ENCODE measurements at places on chromosomes 13 and 19.
A peak's percentile ranks its signal among the peaks of the same experiment; 100 is the strongest.

DNA sequence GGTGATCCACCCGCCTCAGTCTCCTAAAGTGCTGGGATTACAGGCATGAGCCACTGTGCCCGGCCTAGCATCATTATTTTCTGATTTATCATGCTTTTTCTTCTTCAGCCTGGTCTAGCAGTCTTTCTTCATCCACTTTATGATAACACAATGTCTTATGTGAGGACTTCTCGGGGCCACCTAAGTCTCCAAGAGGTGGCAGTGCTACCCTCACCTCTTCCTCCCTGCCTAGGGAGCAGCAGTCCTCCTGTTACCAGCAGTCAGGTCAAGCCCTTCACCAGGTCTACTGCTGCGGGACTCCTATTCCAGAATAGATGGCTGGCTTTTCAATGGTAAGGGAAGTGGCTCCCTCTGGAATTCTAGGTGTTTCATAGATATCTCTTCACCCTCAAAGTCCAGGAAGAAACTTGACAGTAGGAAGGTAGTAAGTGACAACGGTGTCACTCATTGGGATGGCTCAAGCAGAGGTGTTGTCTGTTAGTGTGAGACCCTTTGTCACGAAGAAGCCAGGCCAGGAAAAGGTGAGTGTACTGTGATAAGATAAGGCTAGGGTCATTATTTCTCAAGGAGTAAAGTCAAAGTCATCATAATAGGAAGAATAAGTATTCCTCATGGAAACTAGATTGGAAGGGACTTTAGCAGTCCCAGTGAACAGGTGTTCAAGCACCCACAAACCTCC, 164.0 kb downstream of the KLF5 start:
- no peak for DNase-seq

- DNase-seq = no peak
These were observed 26.5 kb downstream of the MYCBP2 start for GRCh38 chr13:77300176-77301037.

GRCh38 chr19:9321338-9321737, 2.6 kb upstream of the ZNF559 start:
- DNase-seq = no peak

DNA sequence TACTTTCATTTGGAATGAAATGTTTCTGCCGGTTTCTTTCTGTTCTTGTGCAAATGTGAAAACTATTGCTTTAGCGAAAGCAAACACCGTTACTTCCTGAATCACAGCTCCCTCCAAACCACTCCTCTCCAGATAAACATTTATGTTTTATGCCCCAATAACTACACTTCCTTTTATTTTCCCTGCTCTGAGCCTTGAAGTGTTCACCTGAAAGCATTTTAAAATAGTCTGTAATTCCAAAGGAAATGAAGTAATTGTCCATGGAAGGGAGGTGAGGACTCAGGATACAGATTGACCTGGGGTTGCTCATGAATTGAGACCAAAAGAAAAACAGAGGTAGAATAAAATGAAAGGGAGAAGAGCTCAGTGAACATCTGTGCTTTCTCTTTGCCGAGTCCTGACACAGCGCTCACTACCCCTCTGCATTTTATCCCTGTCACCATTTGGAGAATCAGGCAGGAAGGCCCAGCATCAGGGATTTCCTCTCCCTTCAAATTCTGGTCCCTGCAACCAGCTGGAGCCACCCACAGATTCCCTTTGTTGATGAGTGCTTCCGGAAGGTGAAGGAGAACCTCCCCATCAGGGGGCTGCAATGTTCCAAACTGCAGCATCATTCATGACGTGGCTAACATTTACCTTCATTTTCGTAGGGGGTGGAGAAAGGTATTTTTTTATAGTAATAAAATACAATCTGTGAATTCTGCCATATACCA, 171.9 kb downstream of the ITGBL1 start:
- DNase-seq = no peak

DNA sequence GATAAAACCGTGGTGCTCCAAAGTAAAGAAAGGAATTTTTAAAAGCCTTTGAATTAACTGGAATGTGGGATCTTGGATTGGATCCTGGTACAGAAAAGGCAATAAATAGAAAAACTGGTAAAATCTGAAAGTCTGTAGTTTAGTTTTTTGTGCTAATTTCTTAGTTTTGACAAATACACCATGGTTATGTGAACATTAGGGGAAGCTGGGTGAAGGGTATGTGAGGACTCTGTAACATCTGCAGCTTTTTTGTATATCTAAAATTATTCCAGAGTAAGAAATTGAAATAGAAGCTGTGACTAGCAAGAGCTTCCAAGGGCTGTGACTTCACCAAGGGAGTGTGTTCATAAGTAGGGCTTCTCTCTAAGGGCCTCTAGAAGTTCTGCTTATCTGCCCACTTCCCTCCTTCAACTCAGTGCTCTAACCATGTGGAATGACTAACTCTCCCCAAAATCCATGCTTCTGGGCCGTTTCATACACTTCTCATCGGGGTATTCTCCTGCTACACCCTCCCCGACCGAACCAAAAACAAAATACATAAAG, 26.5 kb downstream of the ARHGAP35 start:
- no peak for DNase-seq

- peak; percentile 27 for DNase-seq
These were observed 706 bp downstream of the P2RY11 start for GRCh38 chr19:10112037-10112761.

DNA sequence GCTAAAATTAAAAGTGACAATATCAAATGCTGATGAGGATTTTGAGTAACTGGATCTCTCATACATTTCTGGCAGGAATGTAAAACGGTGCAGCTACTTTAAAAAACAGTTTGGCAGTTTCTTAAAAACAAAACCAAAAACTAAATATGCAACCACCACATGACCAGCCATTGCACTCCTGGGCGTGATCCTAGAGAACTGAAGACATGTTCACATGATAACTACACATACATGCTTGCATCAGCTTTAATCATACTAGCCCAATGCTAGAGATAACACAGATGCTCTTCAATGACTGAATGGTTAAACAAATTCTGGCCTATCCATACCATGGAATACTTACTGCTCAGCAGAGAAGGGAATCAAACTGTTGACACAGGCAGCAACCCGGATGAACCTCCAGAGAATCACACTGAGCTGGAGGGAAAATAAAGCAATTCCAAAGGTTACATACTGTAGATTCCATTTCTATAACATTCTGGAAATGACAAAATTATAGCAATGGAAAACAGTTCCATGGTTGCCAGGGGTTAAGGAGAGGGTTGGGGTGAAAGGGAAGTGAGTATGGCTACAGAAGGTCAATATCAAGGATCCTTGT, 25.5 kb upstream of the NAXD start:
- no peak for DNase-seq

DNA sequence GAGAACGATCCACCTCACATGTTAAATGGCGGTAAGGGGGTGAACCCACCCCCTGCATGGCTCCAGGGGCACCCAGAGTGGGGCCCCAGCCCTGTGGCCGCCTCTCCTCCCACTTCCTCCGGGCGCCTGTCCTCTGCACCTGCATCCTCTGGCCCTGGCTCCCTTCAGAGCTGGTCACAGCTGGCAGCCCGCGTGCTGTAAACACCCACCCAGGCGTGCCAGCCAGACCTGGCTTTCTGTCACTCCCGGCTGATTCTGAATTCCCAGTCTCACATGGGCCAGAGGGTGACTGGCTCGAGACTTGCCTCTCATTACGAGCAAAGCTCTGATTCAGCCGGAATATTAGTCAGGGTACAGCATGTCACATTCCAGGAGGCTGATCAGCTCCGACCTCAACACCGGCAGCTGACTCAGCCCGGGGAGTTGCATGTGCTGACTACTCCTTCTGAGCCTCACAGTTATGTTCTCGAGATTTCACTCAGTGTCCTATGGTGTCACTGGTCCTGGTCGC, 75.1 kb downstream of the GNG7 start:
- DNase-seq = peak; percentile 60

DNA sequence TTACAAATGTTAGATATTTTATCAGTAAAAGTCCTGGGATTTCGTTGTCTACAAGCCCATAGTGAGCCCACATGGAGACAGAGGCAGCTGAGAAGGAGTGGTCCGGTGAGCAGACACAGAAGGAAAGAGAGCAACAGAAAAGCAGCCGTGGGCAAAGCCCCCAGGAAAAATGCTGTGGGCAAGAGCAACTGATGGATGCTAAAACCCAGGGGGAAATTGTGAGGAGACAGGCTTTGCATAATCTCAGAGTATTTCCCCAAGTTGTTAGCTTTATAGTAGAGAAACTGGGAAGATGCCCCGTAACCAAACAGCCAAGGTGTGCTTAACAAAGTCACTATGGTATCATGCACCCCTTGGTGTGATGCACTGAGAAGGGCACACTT, 35.1 kb downstream of the GJA3 start:
- no peak for DNase-seq

- no peak for DNase-seq
These were observed 24.0 kb downstream of the USP12 start for GRCh38 chr13:27147530-27148170.

- DNase-seq = no peak
These were observed 3.6 kb upstream of the KLK14 start for GRCh38 chr19:51086153-51086850.

DNA sequence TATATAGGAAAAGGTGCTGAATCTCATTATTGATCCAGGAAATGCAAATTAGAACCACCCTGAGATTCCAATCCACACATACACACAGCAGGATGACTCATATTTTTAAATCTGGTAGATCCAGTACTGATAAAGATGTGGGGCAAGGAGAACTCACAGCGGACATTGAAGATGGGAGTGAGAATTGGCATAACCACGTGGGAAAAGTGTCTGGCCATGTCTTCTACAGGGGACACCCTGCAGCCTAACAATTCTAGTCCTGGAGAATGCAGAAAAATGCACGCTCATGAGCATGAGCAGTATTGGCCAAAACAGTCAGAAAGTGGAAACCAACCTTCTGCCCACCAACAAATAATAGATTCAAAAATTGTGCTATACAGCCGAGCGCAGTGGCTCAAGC, 13.5 kb upstream of the BCL3 start:
- no peak for DNase-seq

- no peak for DNase-seq
These were observed 657.4 kb upstream of the ATXN8OS start for GRCh38 chr13:69450245-69450644.

DNA sequence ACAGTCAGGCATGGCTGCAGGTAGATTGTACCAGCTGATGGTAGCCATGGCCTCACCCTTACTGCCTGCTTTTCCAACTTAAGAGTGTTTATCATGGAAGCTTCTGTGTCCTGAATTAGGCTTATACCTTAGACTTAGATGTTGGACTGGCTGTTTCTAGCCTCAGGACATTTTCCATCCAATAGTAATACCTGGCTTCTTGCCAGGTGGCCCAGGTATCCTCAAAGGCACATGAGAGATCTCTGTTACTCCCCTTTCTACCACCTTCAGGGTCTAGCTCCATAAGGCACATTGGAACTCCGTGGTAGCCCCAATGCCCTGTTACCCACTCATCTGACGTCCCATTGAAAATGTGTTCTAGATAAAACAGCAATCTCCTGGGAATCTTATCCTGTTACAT, 407.5 kb downstream of the SPRY2 start:
- no peak for DNase-seq

GRCh38 chr13:93225610-93226009, 997 bp upstream of the GPC6 start:
- no peak for DNase-seq

- no peak for DNase-seq
These were observed 251.2 kb upstream of the OBI1 start for GRCh38 chr13:78910147-78910546.

DNA sequence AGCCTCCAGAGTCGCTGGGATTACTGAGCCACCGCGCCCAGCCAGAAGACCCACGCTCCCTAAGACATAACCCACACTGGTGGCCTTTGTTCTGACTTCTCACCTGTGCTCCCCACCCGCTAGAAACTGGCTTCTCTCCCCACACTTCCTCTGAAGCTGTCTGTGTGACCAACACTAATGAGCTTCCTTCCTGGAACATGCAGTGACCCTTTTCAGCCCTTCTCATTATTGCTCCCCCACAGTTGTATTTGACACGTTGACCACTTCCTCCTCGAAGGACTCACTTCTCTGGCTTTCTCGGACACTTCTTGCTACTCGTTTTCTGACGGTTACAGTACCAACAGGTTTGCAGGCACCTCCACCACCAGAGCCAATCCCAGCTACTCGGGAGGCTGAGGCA, 10.9 kb downstream of the NCR1 start:
- no peak for DNase-seq

DNA sequence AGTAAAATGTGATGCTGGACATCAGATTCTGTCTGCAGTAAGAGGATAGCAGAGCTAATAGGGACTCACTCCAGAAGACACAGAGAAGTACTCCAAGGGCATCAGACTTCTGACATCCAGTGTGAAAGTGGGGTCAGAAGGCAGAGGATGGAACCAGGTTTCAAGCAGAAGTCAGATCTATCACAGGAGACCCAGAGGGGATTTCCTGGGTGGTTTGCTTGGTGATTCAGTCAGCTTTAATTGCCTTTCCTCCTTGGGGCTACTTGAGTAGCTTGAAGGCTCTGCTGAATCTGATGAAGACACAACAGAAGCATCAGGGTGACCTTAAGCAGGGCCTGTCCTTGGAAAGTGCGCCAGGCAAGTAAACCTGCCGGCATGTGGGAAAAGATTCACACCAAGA, 300.6 kb downstream of the COG6 start:
- peak; percentile 26 for DNase-seq

DNA sequence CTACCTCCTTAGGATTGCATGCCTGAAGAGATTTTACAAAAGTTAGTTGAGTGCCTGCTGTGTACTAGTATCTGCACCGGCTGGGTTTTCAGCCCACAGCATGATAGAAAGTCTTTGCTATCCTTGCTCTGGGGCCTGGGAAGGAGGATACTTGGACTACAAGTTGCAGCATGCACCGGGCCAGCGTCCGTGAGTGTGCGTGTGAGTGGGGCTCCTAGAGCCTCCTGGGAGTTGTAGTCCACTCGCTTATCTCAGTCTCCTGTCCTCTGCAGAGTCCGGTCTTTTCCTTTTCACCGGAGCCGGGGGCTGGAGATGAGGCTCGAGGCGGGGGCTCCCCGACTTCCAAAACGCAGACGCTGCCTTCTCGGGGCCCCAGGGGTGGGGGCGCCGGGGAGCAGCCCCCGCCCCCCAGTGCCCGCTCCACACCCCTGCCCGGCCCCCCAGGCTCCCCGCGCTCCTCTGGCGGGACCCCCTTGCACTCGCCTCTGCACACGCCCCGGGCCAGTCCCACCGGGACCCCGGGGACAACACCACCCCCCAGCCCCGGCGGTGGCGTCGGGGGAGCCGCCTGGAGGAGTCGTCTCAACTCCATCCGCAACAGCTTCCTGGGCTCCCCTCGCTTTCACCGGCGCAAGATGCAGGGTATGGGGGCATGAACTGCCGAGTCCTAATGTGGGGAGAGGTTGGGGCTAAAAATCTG, 20.6 kb downstream of the BRSK1 start:
- peak; percentile 9 for DNase-seq

- DNase-seq = no peak
These were observed 10.8 kb downstream of the GYS1 start for GRCh38 chr19:48982280-48982679.
